Forelimb muscle (tissue), 1 donor: ENCODE measurements at places on chromosomes 2 and 18. TPM values are rescaled to one million over a fixed set of nuclear protein-coding genes. Genes with fewer than 3 reads are reported as not detected.

Gene KATNAL2
- 6.8 TPM for polyA plus RNA-seq

Gene GTF3C2
- polyA plus RNA-seq: 27.0 TPM

Gene AGAP1
- polyA plus RNA-seq: 25.9 TPM

Gene SGPP2
- 1.2 TPM for polyA plus RNA-seq

Gene ATP5MC3
- 251 TPM for polyA plus RNA-seq

Gene UGT1A9
- not detected for polyA plus RNA-seq

Gene TNS1
- 111 TPM for polyA plus RNA-seq

Gene TEKT4
- not detected for polyA plus RNA-seq

Gene INO80B
- 19.0 TPM for polyA plus RNA-seq

Gene RABL2A
- polyA plus RNA-seq: 16.6 TPM

Gene UNC80
- polyA plus RNA-seq: 2.4 TPM

Gene GCA
- polyA plus RNA-seq: 12.0 TPM

Gene CXCR4
- 32.8 TPM for polyA plus RNA-seq

Gene STARD6
- not detected for polyA plus RNA-seq

DNA sequence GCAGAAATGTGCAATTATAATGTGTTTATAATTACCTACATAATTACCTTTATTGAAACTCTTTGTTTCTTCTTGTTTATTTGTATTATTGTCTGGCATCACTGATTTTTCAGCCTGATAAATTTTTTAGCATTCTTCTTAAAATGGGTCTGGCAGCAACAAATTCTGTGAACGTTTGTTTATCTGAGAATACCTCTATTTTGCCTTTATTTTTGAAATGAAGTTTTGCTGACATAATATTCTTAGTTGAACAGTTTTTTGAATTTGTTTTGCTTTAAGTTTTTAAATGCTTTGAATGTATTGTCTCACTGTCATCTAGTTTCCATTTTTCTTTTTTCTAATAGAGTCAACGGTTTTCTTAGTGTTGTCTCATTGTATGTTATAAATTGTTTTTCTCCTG, 1152.0 kb upstream of the CDH2 start:
- DNase-seq: no peak

DNA sequence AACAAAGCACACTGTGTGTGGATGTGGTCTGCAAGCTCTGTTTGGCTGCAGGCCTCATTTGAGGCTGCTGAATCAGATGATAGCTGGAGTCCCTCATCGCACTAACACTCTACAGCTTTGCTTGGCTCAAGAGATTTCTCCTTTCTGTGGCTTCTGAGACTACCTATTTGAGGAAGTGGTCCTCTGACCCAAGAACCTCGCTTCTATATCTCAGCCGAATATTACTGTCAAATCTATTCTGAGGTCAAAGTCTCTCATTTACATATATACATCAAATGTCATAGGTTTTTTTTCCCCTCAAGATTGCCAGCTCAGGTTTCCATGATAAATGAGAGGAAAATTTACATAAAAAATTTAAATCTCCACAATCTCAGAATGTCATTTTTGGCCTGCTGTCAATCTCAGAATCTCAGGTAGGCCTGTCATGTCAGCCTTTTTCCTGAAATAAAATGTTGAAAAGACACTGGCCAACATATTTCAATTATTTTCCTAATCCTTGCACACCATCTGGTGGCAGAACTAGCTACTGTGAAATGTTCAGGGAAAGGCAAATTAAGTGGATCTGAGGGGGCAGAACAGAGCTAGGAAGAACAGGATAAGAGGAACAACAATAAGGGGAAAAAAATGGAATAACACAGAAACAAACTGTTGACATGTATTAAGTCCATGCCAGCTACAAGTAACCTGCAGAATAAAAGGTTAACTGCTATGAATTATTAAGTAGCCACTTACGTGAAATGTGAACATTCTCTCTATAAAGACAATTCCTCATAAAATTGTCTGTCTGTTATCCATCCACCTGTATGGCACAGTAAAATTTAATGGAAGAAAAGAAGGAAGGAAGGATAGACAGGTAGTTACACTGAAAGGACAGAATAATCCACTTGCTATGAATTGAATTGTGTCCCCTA, 39.3 kb downstream of the AP1S3 start:
- DNase-seq: peak; percentile 11

DNA sequence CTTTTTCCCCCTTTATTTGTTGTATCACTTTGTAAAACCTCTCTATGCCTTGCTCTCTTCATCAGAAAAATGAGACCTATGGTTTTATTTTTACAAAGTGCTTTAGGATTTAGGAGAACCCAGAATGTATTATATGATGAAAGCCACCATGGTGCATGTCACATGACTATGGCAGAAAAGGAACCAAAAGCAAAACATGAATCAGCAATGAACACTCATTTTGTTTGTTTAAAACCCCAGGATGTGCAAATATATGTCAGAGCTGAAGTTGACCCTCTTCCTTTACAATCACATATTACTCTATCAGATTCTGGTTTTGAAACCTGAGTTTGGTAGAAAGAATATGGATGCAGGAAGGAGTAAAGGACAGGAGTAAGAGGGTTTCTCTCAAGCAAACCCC, 70.0 kb downstream of the FIGN start:
- no peak for DNase-seq

DNA sequence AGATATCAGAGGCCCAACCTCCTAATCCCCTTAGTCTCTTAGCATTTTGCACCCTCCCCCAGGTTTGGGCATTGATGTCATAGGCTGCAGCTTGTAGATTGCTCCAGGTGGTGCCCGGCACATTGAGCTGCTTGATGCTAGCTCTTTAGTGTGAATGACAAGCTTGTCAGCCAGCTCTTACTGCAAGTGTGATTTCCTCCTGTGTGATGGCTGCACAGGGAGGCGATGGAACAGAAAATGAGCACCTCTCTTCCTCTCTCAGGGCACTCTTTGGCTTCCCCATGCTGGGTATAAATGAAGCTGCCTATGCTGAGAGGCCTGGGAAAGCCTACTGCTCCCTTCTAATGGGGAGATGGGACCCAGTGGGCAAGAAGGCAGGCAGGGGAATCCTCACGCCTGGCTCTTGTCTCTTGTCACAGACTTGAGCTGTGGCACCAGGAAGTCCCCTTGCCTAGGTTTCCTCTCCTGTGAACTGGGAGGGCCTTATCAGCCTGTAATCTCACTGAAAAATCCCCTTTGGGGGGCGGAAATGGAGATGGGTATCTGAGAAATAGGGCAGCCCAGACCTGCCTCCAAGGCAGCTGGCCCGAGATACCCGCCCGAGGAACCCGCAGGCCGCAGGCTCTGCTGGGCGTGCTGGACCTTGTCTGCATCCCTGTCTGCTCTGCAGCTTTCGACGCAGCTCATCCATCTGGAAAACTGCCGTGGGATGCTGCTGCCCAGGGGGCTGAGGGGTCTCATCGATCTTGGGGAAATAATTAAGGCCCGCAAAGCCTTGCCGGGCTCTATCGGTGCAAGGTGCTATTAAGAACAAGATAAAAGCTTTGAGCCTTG, 163.5 kb upstream of the CXCR4 start:
- DNase-seq: no peak

- DNase-seq: no peak
Measured at GRCh38 chr2:127217470-127218325, 2.4 kb downstream of the CYP27C1 start.

GRCh38 chr2:240989451-240990265, 8.8 kb upstream of the SNED1 start:
- no peak for DNase-seq

DNA sequence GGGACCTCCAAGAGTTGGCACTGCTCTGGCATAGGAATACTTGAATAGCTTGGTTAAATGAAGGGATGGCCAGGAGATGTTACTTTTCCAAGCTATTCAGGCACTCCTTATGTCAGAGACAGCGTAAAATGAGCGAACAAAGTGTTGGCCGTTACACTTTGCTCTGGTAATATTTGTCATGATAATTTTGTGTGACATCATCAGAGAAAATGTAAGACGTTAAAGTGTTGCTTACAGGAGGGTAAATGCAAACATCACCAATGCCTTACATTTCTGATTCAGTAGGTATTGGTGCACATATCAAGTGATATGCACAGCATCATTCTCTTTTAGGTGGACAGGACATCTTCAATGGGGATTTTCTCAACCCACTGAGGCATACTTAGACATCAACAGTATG, 46.0 kb downstream of the PLEKHA3 start:
- DNase-seq: no peak

GRCh38 chr2:167401309-167401708, 513.0 kb downstream of the XIRP2 start:
- DNase-seq: no peak

- no peak for DNase-seq
Measured at GRCh38 chr2:160044728-160045127, 17.7 kb downstream of the PLA2R1 start.

- no peak for DNase-seq
Measured at GRCh38 chr2:211498551-211499205, 942.3 kb downstream of the CPS1 start.

- DNase-seq: no peak
Measured at GRCh38 chr18:67467188-67467587, 49.3 kb downstream of the DSEL start.

DNA sequence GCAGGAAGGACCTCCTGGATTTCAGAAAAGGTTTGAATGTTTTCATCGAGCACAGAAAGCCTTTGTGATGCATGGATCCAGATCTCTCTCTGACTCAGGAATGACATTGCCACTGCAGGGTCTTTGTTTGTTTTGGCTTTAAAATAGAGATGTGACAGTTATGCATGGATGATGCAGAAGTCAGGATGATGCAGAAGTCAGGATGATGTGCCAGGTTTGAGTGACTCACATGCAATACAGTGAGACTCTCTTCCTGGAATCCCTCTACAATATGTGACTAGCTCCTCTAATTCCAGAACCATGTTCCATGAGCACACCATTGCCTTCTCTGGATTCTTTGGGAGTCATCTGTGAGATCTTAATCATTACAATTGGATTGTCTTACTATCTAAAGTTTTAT, 177.9 kb upstream of the RAB6C start:
- no peak for DNase-seq

- no peak for DNase-seq
Measured at GRCh38 chr2:10894264-10894935, 17.3 kb upstream of the KCNF1 start.

GRCh38 chr2:160652236-160652635, 158.6 kb upstream of the RBMS1 start:
- no peak for DNase-seq

DNA sequence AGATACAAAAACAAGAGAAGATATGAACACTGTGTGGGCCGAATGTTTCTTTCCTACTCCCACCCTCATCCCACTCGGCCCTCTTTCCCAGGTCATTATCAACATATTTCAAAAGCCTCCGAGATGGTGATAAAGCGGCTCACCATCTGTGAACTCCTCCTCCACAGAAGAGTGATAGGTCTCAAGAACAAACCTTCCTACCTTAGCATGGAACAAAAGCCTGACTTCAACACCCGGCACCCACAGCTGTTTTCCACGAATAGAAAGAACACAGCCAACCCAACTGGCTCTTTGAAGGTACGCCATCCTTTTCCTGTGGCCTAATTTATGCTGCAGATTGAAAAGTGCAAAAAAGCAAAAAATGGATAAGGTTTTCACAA, 28.8 kb downstream of the BCL2 start:
- DNase-seq: no peak

- no peak for DNase-seq
Measured at GRCh38 chr2:197576631-197577030, 60.8 kb downstream of the MOB4 start.

DNA sequence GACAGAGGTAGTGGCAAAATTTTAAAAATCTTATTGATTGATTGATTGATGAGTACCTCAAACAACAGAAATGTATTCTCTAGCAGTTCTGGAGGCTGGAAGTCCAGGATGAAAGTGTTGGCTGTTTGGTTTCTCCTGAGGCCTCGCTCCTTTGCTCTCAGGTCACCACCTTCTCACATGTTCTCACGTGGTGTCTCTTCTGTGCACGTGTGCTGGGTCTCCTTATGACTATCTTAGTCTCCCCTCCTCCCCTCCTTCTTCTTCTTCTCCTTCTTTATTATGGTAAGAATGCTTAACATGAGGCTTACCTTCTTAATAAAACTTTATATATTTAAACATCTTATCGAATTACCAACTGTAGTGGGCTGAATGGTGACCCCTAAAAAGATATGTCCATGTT, 446.0 kb upstream of the SPHKAP start:
- no peak for DNase-seq

- no peak for DNase-seq
Measured at GRCh38 chr2:180578441-180578840, 402.0 kb upstream of the UBE2E3 start.

- no peak for DNase-seq
Measured at GRCh38 chr2:69553991-69554390, 89.5 kb downstream of the AAK1 start.

- no peak for DNase-seq
Measured at GRCh38 chr2:41922177-41922576, 125.6 kb upstream of the PKDCC start.

DNA sequence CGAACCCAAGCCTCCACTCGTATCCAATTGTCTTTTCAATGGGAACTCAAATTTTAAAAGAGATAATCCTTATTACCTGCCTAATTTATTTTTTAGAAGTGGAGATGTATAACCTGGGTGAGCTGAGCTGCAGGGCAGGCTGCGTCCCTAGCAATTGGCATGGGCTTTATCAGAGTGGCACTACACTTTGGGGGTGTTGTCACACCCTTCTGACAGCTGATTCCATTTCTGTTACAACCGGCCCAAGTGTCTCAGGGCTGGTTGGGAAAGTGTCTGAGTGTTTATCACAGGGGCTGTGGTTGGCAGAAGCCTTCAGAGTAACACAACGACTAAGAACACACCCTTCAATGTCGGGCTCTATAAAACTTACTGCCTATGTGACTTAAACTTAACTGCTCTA, 295.0 kb downstream of the SMAD2 start:
- no peak for DNase-seq

- no peak for DNase-seq
Measured at GRCh38 chr2:172097557-172098131, 5.1 kb downstream of the DLX2 start.

DNA sequence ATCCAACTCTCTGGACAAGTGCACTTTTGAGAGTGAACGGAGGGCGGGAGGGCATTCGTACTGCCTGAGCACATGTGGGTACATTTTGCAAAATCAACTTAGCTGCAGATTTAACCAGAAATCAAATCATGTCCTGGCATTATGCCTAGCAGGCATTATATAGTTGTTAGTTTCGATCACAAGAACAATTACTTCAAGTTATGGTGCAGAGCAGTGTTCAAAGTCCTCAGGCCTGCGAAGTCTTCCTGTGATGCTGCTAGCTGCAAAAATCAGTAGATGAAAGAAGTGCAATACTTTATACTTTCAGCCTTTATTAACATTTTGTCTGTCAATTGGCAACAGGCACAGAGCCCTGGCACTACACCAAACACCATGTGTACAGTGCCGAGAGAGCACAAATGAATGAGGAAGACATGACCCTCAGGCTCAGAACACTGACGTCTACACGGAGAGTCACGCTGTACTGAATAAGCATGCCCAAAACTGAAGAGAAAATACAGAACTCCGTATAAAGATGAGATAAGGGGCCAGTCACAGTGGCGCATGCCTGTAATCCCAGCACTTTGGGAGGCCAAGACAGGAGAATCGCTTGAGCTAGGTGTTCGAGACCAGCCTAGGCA, 92.1 kb upstream of the CREB1 start:
- no peak for DNase-seq

- DNase-seq: no peak
Measured at GRCh38 chr2:70505613-70506391, 47.8 kb downstream of the TGFA start.

GRCh38 chr2:75922191-75922590, 211.5 kb upstream of the GCFC2 start:
- DNase-seq: no peak

GRCh38 chr18:73656691-73657090, 490.9 kb downstream of the FBXO15 start:
- no peak for DNase-seq

GRCh38 chr2:134148843-134149472, 104.9 kb upstream of the MGAT5 start:
- DNase-seq: no peak
